Tibial artery (tissue), 4 donors: ENCODE measurements at places on chromosomes 4 and X.

GRCh38 chr4:122639181-122639580 is 18.3 kb upstream of the IL21 start:
- no peaks in the 10 kb centered on the region for H3K4me1 ChIP-seq
- no peak overlapping the region for H3K27ac ChIP-seq
- H3K4me3 ChIP-seq = no peak overlapping the region
- no peaks in the 10 kb centered on the region for H3K36me3 ChIP-seq
- peaks cover 3% of the 10 kb centered on the region for H3K27me3 ChIP-seq

DNA sequence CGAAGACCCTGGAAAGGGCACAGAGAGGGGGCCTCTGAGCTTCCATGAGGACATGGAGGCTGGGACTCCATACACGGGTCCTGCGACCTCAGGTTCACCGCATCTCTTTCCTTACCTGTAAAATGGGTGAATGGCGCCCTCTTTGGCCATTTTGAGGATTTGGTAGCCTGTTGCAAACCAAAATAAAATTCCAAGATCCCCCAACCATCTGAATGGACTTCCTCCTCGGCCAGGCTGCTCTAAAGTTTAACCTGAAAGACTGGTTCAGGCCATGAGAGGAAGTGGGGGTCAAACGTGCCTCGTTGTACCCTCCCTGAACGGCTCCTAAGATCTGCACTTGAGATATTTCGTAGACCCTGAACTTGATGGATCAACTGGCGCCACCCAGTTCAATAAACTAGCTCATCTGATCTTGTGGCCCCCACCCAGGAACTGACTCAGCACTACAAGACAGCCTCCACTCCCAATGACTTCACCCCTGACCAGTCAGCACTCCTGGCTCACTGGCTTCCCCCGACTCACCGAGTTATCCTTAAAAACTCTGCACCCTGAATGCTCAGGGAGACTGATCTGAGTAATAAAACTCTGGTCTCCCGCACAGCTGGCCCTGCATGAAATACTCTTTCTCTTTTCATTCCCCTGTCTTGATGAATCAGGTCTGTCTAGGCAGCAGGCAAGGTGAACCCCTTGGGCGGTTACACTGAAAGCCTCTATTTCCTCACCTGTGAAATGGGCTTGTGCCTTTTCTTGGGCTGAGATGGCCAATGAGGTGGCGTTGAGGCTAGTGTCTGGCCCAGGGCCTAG is 32.9 kb upstream of the GPR78 start:
- DNase-seq = no peak
- H3K27ac ChIP-seq = no peak overlapping the region
- H3K27me3 ChIP-seq = no peaks in the 10 kb centered on the region
- no peak overlapping the region for H3K4me3 ChIP-seq

GRCh38 chr4:29770627-29771026 is 949.5 kb upstream of the PCDH7 start:
- H3K27ac ChIP-seq = no peak overlapping the region
- no peaks in the 10 kb centered on the region for H3K4me1 ChIP-seq
- H3K27me3 ChIP-seq = no peaks in the 10 kb centered on the region
- DNase-seq = no peak

- H3K27me3 ChIP-seq = no peaks in the 10 kb centered on the region
- no peak overlapping the region for H3K27ac ChIP-seq
- no peaks in the 10 kb centered on the region for H3K4me1 ChIP-seq
- no peak overlapping the region for H3K4me3 ChIP-seq
Measured at GRCh38 chr4:8681391-8681790, 88.8 kb downstream of the CPZ start.

DNA sequence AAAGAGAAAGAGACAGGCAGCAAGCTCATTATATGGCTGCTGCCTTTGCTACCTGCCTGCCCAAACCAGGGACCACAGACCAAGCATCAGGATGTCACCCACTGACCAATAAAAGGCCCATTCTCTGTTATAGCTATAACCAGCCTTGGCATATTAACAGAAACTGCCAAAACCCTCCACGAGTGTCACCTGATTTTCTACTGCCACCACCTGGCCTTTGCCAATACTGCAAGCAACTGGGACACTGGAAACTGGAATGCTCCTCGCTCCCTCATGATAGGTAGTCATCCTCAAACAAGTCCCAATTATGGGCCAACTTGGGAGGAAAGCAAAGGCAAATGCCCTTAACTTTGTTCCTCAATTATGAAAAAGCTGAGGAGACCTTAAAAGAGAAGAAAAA is 76.0 kb downstream of the SPIN4 start:
- no peak overlapping the region for H3K4me3 ChIP-seq
- no peaks in the 10 kb centered on the region for H3K4me1 ChIP-seq
- H3K27ac ChIP-seq = no peak overlapping the region
- no peaks in the 10 kb centered on the region for H3K36me3 ChIP-seq

- H3K27ac ChIP-seq = no peak overlapping the region
- H3K36me3 ChIP-seq = no peaks in the 10 kb centered on the region
- no peak overlapping the region for H3K4me3 ChIP-seq
- DNase-seq = no peak
- no peaks in the 10 kb centered on the region for H3K27me3 ChIP-seq
Measured at GRCh38 chr4:61049018-61049417, 151.1 kb upstream of the ADGRL3 start.
